Esophagus muscularis mucosa (tissue), 4 donors: ENCODE measurements at places on chromosomes 6 and 20.

- DNase-seq: no peak
Measured at GRCh38 chr6:18302561-18303439, 38.5 kb upstream of the DEK start.

GRCh38 chr20:51511861-51512619 lies 30.5 kb downstream of the NFATC2 start:
- DNase-seq: no peak

DNA sequence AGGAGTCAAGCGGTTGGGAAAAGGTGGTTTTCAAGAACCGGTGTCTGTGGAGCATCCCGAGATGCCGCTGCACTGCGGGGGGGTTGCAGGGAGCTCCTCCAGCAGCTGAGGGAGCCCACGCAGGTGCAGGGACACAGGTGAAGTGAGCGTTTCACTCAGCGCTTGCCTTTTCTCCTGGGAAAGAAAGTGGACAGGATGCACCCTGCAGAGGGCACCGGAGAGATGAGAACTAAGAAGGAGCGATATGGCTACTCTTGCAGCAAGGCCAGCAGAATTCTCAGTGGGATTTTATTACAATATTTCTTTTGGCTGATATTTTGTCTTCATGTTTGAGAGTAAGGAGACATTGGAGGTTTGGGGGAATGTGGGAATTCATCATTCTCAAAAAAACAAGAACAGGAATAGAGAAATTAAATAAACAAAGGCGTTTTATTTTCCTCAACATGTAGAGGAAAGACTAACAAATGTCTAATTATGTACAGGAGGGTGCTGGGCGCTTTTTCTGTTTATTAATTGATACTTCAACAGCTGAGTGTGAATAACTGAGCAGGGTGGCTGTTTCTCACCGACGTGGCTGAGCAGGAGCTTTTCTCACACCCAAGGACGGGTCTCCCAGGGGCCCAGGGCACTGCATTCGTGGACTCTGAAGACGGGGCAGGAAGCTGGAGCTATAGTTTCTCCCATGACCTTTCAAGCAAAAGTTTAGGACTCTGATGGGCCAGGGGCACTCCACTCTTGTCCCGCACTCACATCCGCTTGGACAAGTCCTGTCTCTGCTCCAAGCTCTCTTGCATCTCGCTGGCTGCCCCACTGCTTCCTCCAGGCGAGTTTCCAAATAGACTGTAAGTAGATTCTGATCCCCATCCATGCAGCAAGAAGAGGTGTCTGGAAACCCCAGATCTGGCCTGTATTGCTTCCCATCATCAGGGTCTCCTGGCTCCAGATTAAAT lies 176.1 kb downstream of the SMOC2 start:
- no peak for DNase-seq

DNA sequence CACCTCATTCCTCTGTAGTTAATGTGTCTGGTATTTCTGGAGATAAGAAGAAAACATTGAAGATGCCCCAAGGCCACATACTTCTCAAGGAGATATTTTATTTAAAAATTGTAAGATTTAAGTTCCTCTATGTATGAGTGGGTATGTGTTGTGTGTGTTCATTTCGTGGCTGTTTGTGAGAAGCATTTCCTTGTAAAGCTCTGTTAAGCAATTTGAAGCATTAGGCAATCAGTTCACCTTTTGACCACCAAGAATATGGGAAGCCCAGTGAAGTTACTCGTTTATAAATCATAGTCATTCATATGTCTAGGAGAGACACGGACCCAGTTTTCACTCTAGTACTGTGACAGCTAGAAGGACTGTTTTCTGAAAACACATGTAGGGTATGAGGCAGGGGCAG lies 717.6 kb upstream of the MAP3K7 start:
- no peak for DNase-seq

DNA sequence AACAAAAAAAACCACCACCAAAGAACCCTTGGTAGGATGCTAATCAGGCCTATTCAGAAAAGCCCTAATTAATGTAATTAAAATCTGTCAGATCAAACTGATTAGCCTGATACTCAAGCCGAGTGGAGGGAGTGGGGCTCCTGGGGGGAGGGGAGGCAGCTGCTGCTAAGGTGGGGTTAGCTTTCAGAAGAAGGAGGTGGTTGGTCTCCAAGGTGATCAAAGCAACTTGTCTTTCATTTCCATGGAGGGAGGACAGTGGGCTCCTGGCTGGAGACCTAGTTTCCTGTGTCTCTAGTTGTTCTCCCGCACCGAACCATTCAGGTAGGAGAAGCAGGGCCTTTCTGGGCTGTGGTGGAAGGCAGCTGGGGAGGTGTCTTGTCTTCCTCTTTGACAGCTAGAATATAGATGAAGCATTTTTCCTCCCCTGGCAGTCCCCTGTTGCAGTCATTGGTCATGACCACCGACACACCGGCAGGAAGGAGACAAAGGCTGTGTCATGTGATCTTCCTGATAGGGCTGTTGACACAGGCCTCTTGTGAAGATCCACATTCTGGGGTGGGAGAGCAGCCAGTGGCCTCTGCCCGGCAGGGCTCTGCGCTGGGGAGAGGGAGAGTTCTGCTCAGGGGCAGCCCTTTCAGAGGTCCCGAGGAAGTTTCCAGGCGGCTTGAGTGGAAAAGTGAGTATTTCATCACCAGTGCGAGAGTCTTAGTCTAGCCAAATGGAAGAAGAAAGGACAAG lies 39.9 kb upstream of the PRDM1 start:
- DNase-seq: no peak
